CD4-positive, alpha-beta T cell treated with Interleukin-12 subunit alpha and Interleukin-12 subunit beta, for 1 hour (primary cell): ENCODE measurements at places on chromosomes 6 and 20.
A peak's percentile ranks its signal among the peaks of the same experiment; 100 is the strongest.

DNA sequence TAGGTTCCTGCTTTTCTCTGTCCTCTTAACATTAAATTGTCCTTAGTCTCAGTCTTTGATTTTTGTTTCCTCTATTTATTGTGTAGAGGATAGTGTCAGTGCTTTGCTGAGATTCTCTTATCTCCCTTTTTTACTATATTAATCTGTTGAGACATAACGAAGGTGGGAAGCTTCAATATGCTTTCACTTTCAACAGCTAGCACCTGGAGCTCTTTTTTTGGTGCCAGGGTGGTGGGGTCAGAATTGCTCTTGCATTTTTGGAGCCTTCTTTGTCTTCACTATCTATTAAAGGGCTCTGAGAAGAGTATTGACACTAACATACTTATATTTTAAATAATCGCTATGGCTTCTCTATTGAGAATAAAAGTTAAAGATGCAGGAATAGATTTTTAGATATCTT lies 97.1 kb upstream of the EPHA7 start:
- no peak for DNase-seq

GRCh38 chr6:72533606-72534005 lies 88.3 kb upstream of the KCNQ5 start:
- no peak for DNase-seq

DNA sequence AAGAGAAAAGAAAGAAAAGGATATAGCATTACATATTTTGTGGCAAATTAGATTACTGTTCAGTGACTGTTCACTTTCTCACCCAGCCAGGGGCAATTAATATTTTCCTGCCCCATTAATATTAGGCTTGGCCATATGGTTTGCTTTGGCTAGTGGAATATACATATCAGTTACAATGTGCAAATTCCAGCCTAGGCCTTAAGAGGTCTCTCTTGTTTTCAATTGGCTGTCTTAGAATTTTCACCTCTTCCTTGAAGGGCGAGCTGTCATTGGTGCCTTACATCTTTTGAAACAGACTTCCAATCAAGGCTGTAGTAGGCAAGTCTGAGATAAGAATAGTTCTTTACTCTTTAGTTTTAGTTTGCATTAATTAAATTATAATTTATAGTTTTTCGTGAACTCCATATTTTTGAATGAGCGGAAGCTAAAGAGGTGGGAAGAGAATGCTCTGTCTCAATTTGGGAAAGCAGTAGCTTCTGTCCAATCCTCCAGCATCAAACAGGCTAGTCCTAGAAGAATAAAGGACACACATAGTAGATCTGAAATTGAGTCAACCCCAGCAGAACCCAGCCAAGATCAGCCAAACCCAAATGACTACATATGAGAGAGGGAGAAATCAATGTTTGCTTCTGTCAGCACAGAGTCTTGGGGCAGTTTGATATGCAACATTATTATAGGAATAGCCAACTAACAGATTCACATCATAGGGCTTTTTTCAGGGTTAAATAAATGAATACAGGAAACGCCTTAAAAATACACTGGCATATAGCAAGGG lies 6.3 kb upstream of the CSNK2A1 start:
- no peak for DNase-seq

GRCh38 chr6:75135450-75135849 lies 70.4 kb downstream of the COL12A1 start:
- DNase-seq = no peak

DNA sequence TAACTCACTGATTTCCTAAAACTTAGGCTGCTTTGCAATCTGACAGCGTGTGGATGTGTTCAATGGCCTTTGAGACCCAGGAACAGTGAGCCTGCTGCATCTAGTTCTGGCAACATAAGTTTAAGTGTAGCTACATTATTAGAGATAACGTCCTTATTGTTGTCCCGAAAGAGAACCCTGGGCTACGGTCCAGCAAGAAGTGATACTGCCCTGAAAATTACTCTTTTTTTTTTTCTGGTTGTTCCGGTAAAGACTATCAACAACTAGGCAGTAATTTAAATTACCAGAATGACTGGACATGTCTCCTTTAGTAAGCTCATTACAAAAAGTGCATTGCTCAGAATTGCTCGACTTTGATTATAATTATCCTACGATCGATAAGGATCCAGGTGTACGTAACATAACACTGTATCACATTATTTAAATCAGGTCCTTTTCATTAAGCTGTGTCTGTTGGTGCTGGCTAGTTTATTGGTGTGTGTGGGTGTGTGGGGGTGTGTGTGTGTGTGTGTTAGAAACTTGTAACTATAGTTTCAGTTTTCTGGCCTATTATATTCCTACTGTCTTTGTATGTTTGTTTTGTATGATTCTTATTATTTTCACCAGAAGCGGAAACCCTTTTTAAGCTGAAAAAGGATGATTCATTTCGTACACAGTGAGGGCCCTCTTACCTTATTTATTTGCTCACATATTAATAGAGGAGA lies 3.0 kb downstream of the TSHZ2 start:
- peak; percentile 49 for DNase-seq

DNA sequence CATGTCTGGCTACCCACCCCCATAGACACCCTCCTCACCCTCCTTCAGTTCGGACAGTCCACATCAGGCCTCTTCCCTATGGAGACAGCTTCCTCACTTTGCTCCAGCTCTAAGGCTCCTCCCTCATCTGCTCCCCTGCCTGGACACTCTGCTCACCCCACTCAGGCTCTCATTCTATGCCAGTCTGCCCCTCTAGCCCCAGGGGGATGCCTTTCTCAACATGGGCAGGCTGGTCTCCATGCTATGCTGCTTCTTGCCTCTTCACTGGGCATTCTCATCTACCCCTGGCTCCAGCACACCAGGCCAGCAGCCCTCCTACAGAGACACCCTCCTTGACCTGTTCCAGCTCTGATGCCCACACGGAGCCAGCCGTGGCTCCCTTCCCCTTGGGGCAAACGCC lies at the start of gene WFDC8:
Gene WFDC8 (minus strand): TSS at position 101 of the 400 bp plus-strand sequence. CDS start 37 bp downstream, at position 64.
- DNase-seq = no peak
